CD4-positive, CD25-positive, alpha-beta regulatory T cell (primary cell): ENCODE measurements at places on chromosomes 2 and 18. TPM values are rescaled to one million over a fixed set of nuclear protein-coding genes. Genes with fewer than 3 reads are reported as not detected.

The SLC38A11 gene
- not detected for polyA plus RNA-seq

DNA sequence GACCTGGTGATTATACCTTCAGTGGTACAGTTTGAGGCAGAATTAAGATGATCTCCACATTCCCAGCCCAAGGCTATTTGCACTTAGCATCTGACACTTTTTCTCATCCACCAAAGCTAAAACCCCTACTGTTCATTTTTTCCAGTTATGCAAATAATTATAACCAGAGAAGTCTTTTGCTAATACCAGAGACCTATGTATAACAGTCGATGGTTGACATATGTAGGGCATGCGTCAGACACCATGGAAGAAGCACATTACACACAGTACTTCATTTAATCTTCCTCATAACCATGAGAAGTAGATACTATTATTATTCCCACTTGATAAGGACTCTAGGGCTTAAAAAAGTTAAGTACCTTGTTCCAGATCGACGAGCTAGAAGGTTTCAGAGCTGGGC lies 36.5 kb downstream of the AP1S3 start:
- H3K27me3 ChIP-seq = no peaks in the 10 kb centered on the region
- no peak for DNase-seq
- no peaks in the 10 kb centered on the region for H3K36me3 ChIP-seq

- H3K4me1 ChIP-seq = peaks cover 86% of the 10 kb centered on the region
- DNase-seq = no peak
- no peaks in the 10 kb centered on the region for H3K27me3 ChIP-seq
- peaks cover 44% of the 10 kb centered on the region for H3K36me3 ChIP-seq
- no peak overlapping the region for H3K4me3 ChIP-seq
- peak overlapping the region; percentile 9 for H3K27ac ChIP-seq
Measured at GRCh38 chr2:96542357-96542977, 5.9 kb downstream of the ARID5A start.

GRCh38 chr2:69789175-69789721 lies 40.2 kb upstream of the GMCL1 start:
- no peaks in the 10 kb centered on the region for H3K4me1 ChIP-seq
- H3K27me3 ChIP-seq = no peaks in the 10 kb centered on the region
- no peak overlapping the region for H3K4me3 ChIP-seq
- no peak for DNase-seq
- no peak overlapping the region for H3K27ac ChIP-seq

DNA sequence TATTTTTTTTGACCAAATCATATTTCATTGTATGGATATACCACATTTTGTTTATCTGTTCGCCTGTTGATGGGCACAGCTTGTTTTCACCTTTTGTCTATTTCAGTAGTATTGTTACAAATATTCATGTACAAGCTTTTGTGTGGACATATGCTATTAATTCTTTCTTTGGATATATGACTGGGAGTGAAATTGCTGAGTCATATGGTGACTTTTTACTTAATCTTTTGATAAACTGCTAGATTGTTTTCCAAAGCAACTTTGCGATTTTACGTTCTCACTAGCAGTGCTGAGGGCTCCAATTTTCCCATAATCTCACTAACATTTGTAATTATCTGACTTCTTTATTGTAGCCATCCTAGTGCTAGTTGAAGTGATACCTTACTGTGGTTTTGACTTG lies 112.4 kb downstream of the CD8B2 start:
- peaks cover 12% of the 10 kb centered on the region for H3K27me3 ChIP-seq
- no peak overlapping the region for H3K27ac ChIP-seq
- no peak for DNase-seq
- no peaks in the 10 kb centered on the region for H3K36me3 ChIP-seq
- H3K4me3 ChIP-seq = no peak overlapping the region
